Stimulated activated CD4-positive, alpha-beta T cell treated with anti-CD3 and anti-CD28 coated beads, Interleukin-1b, Interleukin-23, amount 100 ng/mL, for 1 hour (primary cell): ENCODE measurements at places on chromosomes 1 and 21.

- DNase-seq: no peak
Measured at GRCh38 chr21:44378646-44379514, 25.5 kb downstream of the TRPM2 start.

- no peak for DNase-seq
Measured at GRCh38 chr1:203557390-203557789, 63.4 kb downstream of the OPTC start.

GRCh38 chr21:26070822-26071425 is 99.6 kb downstream of the APP start:
- no peak for DNase-seq

DNA sequence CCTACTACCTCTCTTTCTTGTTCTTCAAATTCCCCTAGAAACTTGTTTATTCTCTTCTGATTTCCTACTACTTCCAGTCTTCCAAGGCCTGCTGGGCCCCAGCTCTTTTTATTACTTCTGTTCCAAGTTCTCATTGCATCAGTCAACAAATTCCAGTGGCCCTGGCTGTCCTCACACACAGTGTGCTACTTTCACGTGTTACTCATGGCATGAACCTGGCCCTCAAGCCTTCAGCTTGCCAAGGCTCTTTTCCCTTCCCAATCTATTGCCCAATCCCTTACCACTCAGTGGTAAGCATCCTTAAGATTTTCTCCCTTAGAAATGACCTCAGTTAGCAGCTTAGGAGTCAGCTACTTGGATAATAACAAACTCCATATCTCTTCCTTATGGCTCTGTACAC is 613.5 kb downstream of the LMO4 start:
- no peak for DNase-seq

DNA sequence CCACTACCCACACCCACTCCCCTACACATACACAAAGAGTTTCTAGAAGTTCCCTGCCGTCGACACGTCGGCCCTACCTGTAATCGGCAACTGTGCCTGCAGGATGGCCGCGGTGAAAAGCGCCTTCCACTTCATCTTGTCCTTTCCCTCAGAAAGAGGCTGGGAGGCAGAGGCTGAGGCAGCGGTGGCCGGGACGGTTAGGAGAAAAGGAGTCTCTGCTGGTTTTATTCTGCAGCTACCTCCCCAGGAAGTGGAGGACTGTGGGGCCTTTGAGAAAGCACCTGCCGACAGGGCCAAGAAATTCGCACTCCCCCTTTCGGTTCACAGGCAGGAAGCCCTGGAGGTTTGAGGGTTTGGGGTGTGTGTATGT is at the start of gene CD247:
Gene CD247, minus strand, starts transcription at position 199 of the 370 bp plus-strand sequence. Its CDS starts 64 bp downstream, at position 135.
- no peak for DNase-seq

DNA sequence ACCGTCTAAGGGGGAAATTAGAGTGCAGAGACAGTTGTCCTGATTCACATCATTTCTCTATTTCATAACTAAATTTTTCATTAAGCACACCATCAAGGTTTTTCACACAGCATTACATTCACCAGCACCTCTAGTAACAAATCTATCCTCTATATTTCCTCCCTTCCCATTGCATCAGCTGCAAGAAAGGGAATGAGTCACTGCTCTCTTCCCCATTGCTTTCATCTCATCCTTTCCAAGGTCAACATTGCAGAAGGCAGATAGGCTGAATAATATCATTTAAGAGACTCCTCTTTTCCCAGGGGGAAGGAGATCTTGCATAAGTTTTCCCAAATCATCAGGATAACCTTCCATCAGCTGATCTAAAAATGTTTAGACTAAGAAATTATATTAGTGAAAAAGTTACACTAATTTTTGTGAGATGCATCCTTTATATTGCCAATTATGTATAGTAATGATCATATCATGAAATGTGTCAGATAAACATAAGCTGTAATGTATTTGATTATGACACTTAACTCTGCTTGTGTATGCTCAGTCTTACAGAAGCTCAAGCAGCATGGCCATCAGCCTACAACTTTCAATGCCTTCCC is 4.3 kb downstream of the INTS7 start:
- DNase-seq: no peak

DNA sequence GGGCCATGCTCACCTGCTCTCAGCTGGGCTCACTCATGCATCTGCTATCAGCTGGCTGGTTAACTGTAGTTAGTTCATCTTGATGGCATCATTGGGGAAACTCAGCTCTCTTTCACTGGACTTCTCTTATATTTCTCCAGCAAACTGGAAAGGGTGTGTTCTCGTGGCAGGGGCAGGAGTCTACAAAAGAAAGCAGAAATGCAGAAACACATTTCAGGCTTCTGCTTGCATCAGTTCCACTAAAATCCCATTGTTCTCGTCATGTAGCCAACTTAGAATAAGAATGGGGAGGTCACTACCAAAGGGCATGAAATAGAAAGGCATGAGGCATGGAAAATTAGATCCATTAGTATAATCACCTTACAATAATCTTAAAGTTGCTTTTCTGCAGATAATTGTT is 207.3 kb downstream of the NRIP1 start:
- no peak for DNase-seq

GRCh38 chr1:157178490-157178889 is 40.3 kb upstream of the ETV3 start:
- DNase-seq: no peak

DNA sequence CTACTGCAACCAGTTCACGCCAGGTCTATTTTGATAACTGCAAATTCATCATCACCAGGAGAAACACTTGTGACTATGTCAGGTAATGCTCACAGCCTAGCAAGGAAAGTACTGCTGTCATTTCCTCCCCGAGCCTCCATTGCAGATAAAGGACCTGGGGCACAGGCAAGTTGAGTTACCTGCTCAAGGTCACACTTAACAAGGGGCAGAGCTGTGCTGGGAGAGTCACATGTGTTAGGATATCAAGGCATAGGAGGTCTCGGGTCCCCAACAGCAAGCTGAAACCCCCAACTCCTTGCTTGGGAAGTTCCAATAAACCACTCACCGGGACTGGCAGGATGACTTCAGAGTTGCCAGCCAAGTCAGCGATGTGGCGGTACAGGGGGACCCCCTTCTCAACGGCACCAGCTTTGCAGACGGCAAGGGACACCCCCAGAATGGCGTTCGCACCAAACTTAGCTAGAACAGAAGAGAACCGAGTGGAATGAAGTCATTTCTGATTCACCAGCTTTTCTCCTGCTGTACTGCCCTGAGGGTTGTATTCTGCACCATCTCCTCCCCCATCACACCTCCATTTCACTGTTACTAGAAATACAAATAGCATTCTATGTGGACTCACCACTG is 11.6 kb downstream of the ENO1 start:
- DNase-seq: no peak

GRCh38 chr1:61081686-61082310 is 563 bp upstream of the NFIA start:
- DNase-seq: peak; percentile 30

DNA sequence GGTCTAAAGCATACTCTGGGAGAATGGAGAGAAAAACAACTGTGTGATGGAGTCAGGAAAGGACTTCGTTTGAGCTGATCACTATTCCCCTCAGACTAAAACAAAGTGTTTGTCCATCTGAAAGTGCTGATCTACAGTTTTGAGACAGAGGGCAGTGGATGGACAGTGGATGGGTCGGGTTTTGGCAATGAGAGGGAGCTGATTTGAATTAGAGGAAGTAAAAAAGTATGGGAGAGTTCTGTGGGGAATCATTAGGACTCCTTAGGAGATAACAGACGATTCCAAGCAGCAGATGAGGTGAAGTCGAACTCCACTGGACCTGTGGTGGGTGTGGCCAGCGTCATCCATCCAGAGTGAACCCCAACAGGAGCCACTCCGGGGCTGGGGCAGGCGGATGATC is 62.3 kb downstream of the PTGS2 start:
- no peak for DNase-seq

DNA sequence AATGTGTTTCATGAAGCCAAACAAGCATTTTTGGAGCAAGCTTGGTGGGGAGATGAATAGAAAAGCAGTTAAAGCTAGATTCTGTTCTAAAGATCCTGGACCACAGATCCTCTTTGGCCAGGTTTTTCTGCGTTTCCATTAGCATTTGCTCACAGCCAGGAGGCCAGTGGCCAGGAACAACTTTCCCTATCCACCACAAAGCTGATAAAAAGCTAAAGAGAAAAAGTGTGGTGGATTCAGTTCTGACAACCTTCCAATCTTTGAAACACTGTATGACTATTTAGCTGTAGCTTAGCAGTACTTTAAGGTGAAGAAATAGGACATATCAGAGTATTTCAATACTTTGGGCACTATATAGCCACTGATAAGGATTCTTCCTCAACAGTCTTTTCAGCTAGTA is 3.0 kb upstream of the NEK7 start:
- no peak for DNase-seq

- DNase-seq: no peak
Measured at GRCh38 chr1:10897981-10898728, 101.7 kb upstream of the CASZ1 start.

GRCh38 chr1:37776946-37777516 is 12.1 kb upstream of the EPHA10 start:
- no peak for DNase-seq

DNA sequence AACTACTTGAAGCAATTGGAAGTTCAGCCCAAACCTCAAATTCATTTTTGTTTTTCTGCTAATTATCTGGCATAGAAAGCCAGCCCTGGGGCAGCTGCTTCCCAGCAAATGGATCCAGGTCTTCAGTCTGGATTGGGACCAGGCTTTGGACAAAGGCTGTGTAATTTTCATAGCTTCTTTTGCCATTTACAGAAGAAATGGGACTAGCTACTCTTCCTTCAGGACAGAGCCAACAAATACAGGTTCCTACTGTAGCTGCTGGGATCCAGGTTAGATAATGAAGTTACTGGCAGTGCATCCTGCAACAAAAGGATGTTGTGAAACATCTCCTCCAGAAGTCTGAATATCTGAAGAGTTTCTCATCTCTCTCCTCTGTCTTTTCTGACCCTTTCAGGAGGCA is 171.5 kb upstream of the CAMK1G start:
- no peak for DNase-seq

- no peak for DNase-seq
Measured at GRCh38 chr1:99374109-99374508, 109.8 kb downstream of the PLPPR4 start.

GRCh38 chr1:179889589-179889988 is 7.5 kb downstream of the TOR1AIP1 start:
- no peak for DNase-seq

DNA sequence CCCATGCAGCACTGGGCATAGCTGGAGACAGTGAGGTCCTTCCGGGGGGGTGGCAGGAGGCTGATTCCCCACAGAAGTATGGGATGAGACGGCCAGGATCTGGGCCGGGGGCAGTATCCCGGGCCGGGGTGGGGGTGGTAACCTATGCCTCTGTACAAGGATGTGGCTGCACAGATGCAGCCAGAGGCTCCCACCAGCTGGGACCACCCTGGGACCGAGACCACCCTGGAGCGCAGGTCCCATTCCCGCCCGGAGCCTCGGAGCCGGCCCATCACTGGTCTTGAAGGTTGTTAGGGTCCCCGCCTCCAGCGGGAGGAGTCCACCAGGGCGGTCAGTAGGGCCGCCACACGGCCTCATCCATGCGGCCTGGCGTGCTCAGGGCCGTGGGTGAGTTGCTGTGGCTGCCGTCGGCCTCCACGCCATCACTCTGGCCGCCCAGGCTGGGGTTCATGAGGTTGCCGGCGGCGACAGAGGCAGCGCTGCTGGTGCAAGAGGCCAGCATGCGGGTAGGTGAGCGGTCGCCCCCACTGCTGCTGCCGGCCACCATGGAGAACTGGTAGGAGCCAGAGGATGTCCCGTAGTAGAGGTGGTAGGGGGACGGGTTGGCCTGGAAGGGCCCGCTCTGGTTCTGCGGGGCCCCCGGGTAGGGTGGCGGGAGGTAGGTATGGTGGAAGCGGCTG is 28.1 kb downstream of the RUNX3 start:
- no peak for DNase-seq

- no peak for DNase-seq
Measured at GRCh38 chr1:85296980-85297379, 20.5 kb upstream of the BCL10 start.

- DNase-seq: no peak
Measured at GRCh38 chr21:28216976-28217523, 775.6 kb downstream of the LTN1 start.

DNA sequence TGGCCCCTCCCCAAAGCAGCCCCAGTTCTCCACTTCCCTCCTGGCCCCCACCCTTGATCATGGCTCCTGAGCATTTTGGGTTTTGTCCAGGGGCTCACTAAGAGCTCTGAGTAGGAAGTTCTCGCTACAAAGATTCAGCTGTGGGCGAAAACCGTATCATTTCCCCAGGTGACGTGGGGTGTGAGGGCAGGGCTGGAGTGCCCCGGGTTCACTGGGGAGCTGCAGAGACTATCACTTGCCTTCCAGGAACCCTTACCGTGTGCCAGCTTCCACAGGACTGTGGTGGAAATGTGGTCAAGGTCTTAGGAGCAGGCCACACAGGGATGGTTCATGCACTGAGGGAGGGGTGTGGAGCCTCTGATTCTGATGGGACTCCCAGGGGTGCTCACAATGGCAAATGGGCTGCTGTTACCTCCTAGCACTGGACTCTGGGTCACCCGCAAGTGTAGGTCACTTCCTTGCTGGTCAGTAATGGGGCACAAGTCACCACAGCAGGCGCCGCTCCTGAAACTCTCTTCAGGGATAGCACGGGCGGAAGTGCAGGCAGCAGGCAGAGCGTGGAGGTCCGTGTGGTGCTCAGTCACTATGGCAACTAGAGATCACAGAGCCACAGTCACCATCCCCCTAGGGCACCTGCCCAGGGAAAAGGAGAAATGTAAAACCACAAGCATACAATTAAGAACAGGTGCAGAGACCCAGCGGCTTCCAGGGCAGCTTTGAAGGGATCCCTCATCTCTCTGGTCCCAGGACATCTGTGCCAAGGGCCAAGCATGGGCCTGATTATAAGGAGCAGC is 35.4 kb downstream of the RSPH1 start:
- no peak for DNase-seq

DNA sequence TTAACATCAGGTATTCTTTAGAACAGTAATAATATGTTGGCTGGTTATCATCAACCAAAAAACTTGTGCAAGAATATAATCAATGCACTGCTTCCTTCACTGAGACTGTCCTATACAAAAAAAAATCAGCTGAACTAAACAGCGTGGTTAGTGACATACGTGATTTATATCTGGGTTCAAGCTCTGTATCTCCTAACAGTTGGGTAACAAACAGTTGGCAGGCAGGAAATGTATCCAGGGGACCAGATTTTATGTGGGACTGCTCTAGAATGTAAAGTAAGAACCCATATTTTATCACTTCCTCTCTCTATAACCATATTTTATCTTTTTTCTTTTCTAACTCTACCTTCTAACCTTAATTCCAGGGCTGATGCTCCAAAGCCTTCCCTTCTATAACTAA is 8.0 kb downstream of the ACBD6 start:
- no peak for DNase-seq

- DNase-seq: no peak
Measured at GRCh38 chr1:232225336-232226131, 404.4 kb downstream of the SIPA1L2 start.

DNA sequence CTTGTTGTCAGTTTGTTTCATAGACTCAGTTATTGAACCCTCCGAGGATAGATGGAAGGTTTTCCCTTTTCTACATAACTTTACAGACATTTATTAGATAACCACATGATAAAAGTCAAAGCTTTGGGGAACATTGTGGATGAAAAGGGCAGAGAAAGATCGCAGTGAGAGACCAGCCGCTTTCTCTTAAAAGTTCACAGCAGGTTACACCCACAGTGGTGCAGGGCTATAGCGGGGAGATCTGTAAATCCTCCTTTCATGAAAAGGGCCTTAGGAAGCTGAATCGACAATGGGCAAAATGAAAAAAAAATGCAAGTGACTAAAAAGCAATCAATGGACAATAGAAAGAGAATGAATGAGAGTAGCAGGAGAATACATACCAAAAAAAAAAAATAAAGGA is 218.6 kb downstream of the GRIK1 start:
- DNase-seq: no peak
